ENCODE measurements at places on chromosomes 2 and 18. TPM values are rescaled to one million over a fixed set of nuclear protein-coding genes. Genes with fewer than 3 reads are reported as not detected.

AFF3 gene
- total RNA-seq: 11.3 TPM

BZW1 gene
- total RNA-seq: 218 TPM

CDK15 gene
- 18.3 TPM for total RNA-seq

MGAT4A gene
- total RNA-seq: not detected

DES gene
- 5.0 TPM for total RNA-seq

BUB1 gene
- total RNA-seq: 59.0 TPM

EML6 gene
- under 0.01 TPM for total RNA-seq

DIS3L2 gene
- total RNA-seq: 19.6 TPM

CHST9 gene
- not detected for total RNA-seq

ADD2 gene
- total RNA-seq: under 0.01 TPM

NAT8 gene
- not detected for total RNA-seq

G6PC2 gene
- total RNA-seq: not detected

BIN1 gene
- 38.8 TPM for total RNA-seq

SOX11 gene
- total RNA-seq: 7.4 TPM

KIF1A gene
- total RNA-seq: not detected

BBS5 gene
- total RNA-seq: 4.6 TPM

DCC gene
- 0.17 TPM for total RNA-seq

VSNL1 gene
- total RNA-seq: 1.0 TPM

SLC4A3 gene
- 1.3 TPM for total RNA-seq

PAX3 gene
- not detected for total RNA-seq
